ENCODE measurements at places on chromosomes 13 and 19.

GRCh38 chr19:42148266-42148665 lies 16.0 kb upstream of the POU2F2 start:
- no peak for DNase-seq

GRCh38 chr13:43675577-43675976 lies 111.2 kb downstream of the ENOX1 start:
- DNase-seq, result no peak

DNA sequence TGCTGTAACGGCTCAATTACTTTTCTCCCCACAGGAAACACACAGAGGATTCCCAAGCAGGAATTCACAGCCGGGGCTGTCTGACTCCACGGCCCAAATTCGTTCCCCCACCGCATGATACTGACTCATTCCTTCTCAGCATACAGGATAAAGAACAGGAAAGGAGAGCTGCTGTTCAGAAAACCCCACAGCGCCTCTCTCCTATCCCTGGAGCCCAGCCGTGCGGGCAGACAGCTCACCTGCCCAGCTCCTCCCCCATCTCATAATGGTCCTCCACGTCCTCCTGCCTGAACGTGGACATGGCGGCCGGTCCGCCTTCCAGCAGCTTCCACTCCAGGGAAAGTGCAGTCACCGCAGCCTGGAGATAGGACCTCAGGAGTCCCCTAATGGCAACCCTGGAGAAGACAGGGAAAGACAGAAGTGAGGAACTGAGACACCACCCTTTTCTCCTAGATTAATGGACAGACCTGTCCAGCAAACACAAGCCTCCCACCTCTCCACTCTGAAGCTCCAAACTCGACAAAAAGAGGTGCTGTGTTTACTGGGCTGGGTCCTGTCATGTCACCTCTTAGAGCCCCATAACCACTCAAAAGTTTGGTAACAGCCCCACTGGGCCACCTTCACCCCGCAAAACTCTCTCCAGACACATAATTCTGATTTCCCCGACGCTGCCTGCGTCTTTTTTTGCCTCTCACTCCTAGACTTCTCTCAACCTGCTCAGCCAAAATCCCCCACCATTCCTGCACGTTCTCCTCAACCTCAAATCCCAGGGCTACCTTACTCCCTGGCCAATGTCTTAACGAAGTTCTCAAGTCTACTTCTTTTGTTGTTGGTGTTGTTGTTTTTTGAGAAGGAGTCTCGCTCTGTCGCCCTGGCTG lies 1.2 kb downstream of the DAPK3 start:
- DNase-seq, result no peak

- DNase-seq, result no peak
Observed at GRCh38 chr13:39040206-39040605, 1.9 kb downstream of the NHLRC3 start.

DNA sequence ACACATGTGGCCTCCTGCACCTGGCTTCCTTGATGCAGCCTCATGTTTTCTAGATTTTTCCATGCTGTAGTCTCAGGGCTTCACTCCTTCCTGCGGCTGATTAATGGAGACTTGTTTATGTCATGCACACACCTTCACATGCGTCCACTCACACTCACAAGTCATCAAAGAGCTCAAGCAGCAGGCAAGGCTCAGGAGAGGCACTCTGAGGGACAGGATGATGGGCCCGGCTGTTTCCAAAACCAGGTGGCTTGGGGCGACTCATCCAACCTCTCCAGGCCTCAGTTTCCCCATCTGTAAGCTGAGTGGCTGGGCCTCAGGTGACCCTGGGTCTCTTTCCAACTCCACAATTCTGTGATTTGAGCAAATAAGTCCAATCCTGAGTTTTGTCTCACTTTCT lies 36.9 kb downstream of the RASA3 start:
- no peak for DNase-seq

Data from activated T-helper 9 cell treated with anti-CD3 and anti-CD28 coated beads, Interleukin-2, amount 50 U/mL, for 16 hours (primary cell).